Activated CD8-positive, alpha-beta memory T cell treated with anti-CD3 and anti-CD28 coated beads, Interleukin-2, amount 50 U/mL, for 48 hours (primary cell): ENCODE measurements at places on chromosomes 6 and 20.

DNA sequence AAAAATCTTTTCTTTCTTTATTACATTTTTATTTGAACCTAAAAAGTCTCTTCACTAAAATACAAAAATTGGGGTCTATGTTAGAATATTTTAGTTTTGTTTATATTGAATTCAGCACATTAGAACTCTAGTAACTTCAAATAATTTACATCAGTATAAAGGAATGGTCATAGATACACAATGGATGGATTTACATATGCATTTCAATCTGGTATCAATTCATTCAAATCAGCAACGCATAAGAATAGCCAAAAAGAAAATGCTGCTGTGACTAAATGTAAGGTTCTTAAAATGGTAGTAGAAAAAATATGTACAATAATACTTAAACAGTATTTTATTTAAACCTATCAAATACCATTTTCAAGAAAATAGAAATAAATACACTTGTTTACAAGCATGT lies 47.6 kb upstream of the MANEA start:
- DNase-seq = no peak

DNA sequence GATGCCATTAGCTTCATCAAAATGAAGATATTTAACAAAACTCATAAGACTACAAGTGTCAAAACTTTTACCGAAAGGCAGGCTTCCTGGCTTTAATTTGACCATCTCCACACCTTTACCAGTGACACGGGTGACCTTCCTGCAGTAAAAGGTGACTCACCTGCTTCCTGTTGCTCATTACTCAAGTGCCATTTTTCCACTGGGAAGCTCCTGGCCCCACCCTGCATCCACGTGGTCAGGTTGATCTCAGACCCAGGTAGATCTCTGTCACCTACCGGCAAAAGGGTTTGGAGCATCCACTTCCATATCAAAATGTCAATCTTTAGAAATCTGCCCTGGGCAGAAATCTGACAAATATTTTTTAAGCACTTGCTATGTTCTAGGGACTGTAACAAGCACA lies 31.9 kb upstream of the CDH4 start:
- no peak for DNase-seq

- no peak for DNase-seq
Observed at GRCh38 chr20:40685349-40685748, 3.7 kb downstream of the MAFB start.

DNA sequence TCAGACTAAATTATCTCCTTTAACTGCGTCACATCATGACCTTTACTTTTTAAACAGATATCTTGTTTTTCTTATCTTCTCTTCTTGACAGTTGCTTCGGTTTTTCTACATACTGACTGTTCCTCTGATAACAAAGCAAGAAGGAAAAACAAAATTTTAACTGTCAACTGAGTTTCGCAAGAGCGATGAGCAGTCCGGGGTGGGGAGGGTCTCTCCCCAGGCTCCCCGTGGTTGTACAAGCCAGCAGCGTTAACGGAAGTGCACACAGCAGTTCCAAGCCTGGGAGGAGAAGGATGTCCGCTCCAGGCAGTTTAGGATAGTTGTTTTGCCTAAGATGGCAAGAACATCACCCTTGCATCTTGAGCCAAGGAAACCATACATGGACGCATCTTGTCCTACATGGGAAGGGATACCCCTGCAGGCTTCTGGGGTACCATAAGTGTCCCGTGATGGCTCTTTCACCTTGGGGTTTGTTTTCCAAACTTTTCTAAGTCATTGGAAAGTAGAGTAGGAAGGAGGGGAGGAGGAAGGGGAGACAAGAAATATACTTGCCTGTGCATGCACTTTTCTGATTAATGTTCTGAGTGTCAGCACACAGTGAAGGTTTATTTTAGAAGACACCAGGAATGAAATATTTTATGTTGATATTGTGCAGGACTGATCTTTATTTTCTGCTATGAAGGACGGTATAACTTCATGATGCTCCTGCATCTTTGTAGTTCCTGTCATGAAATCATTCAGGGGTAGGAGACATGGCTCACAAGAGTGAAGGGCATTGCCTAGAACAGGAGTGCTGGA lies 20.8 kb downstream of the SLC24A3 start:
- DNase-seq = no peak

DNA sequence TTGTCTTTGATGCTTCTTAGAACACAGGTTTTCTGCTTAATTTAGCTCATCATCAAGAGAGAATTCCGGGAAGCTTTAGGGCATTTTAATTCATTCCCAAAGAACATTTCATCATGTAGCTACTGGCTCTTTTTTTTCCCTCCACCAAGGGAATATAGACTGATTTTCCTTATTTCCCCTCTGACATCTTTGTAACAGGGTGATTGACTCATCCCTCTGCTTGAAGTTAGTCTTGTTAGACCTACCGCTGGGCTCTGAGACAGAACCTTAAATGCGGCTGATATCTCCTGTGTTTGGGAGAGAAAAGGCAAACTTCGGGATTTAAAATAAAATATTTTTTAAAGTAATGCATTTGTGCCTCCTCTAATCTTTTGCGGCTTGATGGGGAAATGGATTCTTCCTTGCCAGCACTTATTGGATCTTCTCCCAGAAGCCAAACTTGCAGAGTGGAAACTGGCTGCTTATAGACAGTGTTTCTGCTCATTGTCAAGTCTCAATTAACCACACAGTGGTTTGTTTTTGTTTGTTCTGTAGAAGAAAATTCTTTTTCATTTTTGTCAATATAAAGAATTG lies 272.7 kb upstream of the PLCB4 start:
- no peak for DNase-seq

DNA sequence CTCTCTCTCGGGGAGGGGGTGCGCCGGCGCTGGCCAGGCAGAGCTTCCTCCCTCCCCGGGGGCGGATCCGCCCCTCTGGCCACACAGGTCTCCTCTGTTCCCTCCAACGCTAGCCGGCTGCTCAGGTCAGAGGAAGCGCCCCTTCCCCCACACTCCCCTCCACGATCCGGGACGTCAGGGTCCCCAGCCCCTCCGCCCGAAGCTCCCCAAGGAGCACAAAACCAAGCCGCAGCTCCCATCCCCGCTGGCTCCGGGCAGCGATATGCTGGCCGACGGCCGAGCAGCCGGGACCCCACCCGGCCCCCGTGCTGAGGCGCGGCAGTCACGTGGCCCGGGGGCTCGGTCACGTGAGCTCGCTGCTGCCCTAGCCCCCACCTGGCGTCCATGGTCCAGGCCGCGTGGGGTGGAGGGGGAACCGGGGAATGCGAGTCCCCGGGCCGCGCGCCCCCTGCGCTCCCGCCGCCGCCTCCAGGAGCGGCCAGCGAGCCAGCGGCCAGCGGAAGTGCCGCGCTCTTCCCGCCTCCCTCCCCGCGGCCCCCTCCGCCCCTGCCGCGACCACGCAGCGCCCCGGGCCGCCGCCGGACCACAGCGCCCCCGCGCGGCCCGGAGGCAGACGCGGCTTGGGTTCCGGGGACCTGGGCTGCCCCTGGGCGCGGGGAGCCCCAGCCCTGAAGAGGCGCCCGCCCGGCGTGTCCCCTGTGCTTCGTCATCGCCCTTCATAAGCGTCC lies at the start of gene SLC35B2:
SLC35B2 (minus strand) TSS at position 504 of the 728 bp plus-strand sequence; CDS start at position 386, 118 bp downstream.
- DNase-seq = peak; percentile 85

DNA sequence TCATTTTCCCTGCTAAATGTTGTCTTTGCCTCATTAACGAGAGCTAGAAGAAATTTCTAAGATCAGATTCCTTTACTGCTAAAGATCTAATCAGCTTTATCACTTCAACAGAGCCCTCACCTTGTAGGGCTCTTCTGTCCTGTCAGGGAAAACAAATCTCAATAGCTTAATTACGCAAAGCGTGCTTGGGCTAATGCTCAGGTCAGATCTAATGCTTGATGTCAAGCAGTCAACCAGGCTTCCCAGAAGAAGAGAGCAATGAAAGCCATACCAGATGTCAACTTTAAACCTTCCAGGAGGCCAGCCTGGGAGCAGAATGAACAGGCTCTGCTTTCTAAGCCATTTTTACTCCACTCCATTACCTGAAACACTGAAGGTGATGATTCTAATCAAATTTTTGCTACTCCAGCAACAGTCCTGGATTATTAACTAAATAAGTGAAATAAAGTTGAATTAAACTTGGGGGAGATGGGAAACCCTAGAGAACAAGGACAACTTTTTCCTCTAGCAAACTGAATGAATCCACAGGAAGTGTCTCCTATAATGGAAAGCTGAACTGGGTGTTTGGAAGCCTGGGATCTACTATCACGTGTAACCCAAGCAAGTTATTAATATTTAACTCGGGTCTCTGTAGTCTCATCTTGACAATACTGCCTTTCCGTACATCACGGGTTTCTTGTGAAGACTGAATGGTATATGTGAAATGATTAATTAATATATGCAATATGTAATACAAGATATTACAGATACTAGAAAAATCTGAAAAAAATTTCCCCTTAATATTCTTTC lies 273.7 kb downstream of the PTPRK start:
- no peak for DNase-seq

DNA sequence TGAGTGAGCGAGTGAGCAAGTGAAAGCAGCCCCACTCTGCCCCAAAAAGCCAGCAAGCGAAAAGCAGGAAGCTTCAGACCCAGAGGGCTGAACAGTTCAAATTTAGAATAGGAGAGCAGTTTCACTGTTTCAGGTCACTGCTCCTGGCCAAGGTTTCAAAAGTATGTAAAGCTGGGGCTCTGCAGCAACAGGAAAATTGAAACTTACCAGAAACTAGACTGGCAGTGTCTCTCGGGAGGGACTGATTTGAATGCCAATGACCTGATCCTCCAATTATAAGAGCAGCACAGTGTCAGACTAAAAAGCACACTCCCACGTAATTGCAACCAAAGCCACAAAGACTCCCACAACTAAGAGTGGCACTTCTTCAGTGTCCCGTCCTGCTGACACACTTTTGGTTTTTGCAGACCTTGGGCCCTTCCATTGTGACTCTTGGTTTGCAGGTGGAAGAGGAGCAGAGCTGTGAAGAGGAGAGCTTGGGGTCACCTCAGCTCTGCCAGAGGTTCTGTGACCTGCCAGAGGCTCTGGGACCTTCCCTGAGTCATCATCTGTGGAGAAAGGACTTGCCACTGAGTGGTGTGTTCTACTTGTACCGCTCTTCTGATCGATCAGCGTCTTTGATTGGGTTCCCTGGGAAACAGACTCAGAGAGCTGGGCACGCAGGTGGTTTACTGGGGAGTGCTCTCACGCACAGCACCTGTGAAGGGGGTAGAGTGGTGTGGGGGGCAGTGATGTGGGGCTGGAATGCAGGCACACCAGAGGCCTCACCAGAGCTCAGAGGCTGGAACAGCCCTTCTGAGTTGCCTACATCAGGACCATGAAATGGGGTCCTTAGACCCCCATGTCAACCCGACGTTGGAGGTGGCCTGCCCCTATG lies 52.7 kb upstream of the PTGIS start:
- no peak for DNase-seq

DNA sequence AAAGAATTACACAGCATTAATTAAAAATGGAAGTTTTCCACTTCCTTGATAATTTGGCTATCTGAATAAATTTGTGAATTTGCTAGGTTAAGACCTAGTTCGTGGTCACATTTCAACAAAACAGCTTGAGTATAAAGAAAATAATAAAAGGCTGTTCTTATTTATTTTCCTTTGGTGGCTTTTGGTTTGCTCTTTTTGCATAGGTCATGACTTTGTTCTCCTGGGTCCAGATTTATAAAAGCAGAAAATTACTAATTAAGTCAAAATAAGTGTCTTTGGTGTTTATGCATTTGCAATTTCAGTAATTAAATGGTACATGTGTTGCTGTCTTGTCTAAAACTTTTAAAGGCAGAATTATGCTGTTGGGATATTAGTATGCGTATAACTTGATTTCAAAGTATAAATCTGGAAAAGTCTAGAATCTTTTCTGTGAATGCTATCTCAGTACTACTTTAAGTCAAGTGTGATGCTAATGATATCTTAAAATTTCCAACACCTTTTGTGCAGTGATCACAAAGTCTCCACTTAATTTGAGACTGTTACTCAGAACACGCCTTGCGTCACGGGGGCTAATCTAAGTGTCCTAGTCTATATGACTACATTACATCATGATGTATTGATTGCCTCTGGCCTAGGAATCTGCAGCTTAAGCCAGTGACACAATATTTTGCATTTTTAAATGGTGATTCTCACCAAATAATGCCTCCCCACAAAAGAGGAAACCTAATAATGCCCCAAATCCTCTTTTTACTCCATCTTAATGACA lies 41.0 kb downstream of the GNAS start:
- no peak for DNase-seq

GRCh38 chr20:52888096-52888495 lies 84.1 kb upstream of the TSHZ2 start:
- DNase-seq = no peak

DNA sequence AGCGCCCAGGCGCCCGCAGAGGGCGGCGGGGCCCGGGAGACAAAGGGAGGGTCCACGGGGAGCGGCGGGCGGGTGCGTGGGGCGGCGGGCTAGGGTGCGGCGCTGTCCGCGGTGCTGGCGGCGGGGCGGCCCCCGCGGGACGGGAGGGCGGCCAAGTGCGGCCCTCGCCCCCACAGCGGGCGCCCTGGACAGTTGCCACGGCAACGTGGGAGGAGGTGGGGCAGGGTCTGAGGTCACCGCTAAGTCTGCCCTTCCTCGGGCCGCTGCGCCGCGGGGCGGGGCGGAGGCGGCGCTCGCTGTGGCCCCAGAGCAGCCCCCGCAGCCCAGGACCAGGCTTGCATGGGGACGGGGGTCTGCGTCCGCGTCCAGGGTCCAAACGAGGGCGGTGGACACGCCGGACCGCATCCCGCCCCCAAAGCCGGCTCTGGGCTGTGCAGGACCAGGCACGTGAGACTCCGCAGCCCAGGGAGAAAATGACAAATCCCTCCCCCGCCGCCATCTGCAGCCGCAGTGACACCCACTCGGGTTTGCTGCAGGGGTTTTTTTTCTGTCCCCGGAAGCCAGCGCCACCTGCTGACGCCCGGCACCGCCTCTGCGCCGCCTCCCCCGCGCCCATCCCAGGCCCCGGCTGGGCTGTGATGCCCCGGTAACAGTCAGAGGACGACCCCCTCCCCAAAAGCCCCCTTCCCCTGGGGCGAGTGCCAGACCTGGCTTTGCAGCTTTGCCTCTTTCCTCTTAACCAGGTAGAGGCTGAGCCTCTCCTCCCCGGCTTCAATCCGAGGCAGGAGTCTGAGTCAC lies 36.8 kb downstream of the YTHDF1 start:
- DNase-seq = peak; percentile 79

- no peak for DNase-seq
Observed at GRCh38 chr6:44084231-44085014, 42.8 kb downstream of the MRPL14 start.

- no peak for DNase-seq
Observed at GRCh38 chr6:21605166-21605565, 11.6 kb downstream of the SOX4 start.

- DNase-seq = no peak
Observed at GRCh38 chr20:18615020-18615650, 27.3 kb downstream of the DTD1 start.
